ENCODE measurements at places on chromosomes 5 and 9. TPM values are rescaled to one million over a fixed set of nuclear protein-coding genes. Genes with fewer than 3 reads are reported as not detected.

The SLC34A1 gene
- not detected for total RNA-seq

The PLPP1 gene
- 44.4 TPM for total RNA-seq

The ARHGEF37 gene
- 1.3 TPM for total RNA-seq

The PSD2 gene
- total RNA-seq, result 22.8 TPM

The CAVIN4 gene
- 20.7 TPM for total RNA-seq

The CCDC192 gene
- not detected for total RNA-seq

The PCDHGA7 gene
- 23.8 TPM for total RNA-seq

The GAPVD1 gene
- 128 TPM for total RNA-seq

The F12 gene
- total RNA-seq, result 3.4 TPM

The BTNL3 gene
- not detected for total RNA-seq

The CCIN gene
- not detected for total RNA-seq

The TLX3 gene
- not detected for total RNA-seq

The ZDHHC11 gene
- total RNA-seq, result 27.5 TPM

The RNF183 gene
- total RNA-seq, result not detected

The SHISAL2B gene
- not detected for total RNA-seq

The ADAMTSL1 gene
- 44.1 TPM for total RNA-seq

The AQP3 gene
- not detected for total RNA-seq

The TPM2 gene
- total RNA-seq, result 15.7 TPM

All from parietal lobe (tissue), 2 donors.